Mucosa of descending colon (tissue), 3 donors: ENCODE measurements at places on chromosomes 12 and 14. TPM values are rescaled to one million over a fixed set of nuclear protein-coding genes. Genes with fewer than 3 reads are reported as not detected.

CPNE6 gene
- total RNA-seq = 2.2 TPM

ALX1 gene
- not detected for total RNA-seq

RASAL1 gene
- 7.9 TPM for total RNA-seq

FITM1 gene
- 0.79 TPM for total RNA-seq
